Stimulated activated CD8-positive, alpha-beta memory T cell treated with anti-CD3 and anti-CD28 coated beads, Interleukin-15, amount 100 ng/mL, for 24 hours (primary cell): ENCODE measurements at places on chromosomes 13 and 19.

DNA sequence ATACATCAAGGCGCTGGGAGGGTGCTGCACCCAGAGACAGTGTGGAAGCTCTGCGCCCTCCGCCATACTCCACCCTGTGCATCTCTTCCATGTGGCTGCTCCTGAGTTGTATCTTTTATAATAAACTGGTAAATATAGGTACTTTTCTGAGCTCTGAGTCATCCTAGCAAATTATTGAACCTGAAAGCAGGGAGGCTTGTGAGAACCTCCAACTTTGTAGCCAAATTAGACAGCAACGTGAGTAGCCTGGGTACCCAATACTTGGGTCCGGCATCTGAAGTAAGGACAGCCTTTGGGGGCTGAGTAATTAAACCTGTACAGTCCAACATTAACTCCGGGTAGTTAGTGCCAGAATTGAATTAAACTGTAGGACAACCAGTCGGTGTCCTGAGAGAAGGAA is 57.4 kb downstream of the RUBCNL start:
- no peak for DNase-seq

DNA sequence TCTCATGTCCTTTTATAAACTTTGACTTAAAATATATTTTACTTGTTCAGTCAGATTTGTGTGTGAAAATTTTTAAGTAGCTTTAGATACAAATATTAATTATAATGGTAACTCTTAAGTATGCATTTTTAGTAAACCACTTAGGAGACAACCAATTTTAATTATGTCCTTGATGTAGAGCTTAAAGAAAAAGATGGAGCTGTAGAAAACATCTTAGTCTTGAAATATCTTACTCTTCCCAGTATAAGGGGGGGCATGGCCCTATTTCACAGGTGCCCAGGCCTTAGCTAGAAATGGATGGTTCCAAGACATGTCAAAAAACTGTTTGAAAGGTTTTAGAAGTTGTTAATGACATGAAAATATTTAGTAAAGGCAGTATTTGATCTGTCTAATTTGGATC is 43.4 kb upstream of the CEACAM21 start:
- no peak for DNase-seq

GRCh38 chr19:6668691-6669090 is 1.3 kb downstream of the TNFSF14 start:
- no peak for DNase-seq

DNA sequence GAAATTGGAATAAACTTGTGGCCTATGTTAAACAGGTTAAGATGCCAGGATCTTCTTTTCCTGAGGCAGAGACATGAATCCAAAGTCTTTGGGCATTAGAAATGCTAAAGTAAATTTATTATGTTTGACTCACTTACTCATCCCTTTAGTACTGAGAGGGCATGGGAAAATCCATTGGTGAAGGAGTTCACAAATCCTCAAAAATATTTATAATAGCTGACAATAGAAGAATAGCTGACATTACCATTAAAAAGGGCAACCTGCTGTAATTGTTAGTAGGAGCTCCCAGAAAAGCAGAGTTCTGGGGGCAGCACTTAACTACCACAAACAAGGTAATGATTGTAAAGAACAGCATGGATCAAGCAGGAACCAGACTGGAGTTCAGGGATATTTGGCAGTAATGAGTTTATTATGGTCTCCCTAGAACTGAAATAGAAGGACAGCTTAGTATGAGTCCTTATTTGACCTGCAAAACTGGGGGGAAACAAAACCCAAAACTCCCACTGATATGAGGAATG is 285.8 kb upstream of the KLHL1 start:
- no peak for DNase-seq

- DNase-seq: no peak
Observed at GRCh38 chr19:2087621-2088100, 8.5 kb downstream of the MOB3A start.
